ENCODE measurements at places on chromosomes 16 and 17. TPM values are rescaled to one million over a fixed set of nuclear protein-coding genes. Genes with fewer than 3 reads are reported as not detected.

DNA sequence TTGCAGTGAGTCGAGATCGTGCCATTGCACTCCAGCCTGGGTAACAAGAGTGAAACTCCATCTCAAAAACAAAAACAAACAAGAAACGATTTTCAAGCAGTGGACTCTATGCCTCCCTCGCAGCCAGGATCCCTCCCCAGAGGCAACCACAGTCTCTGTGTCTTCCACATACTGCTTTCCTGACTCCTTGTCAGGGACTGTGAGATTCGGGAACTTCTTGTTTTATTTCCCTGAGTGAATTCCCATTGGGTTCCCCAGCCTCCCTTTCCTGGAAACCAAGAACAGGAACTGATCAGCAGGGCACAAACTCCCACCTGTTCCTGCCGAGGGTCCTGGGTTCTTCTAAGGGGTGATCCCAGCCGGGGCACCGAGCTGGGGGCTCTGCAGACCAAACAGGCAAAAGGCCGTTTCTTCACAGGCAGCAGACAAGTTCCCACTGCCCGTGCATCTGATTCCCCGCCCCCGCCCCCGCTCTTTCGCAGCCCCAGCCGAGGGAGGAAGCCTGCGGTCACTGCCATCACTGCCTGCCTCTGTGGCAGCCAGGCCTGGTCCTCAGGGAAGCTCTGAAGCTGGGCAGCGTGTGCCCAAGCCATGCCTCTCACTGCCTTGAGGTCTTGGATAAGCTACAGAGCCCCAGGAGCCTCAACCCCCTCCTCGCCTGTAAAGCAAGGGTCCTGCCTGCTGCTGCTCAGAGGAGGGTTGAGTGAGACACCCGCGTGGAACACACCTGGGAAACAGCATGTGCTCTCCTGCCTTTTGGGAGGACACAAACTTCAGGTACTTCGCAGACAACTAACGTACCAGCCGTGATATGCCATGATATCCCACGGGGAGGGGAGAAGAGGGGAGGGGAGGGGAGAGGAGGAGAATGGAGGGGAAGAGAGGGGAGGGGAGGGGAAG, 5.5 kb upstream of the PIEZO1 start:
- peak; percentile 41 for DNase-seq

DNA sequence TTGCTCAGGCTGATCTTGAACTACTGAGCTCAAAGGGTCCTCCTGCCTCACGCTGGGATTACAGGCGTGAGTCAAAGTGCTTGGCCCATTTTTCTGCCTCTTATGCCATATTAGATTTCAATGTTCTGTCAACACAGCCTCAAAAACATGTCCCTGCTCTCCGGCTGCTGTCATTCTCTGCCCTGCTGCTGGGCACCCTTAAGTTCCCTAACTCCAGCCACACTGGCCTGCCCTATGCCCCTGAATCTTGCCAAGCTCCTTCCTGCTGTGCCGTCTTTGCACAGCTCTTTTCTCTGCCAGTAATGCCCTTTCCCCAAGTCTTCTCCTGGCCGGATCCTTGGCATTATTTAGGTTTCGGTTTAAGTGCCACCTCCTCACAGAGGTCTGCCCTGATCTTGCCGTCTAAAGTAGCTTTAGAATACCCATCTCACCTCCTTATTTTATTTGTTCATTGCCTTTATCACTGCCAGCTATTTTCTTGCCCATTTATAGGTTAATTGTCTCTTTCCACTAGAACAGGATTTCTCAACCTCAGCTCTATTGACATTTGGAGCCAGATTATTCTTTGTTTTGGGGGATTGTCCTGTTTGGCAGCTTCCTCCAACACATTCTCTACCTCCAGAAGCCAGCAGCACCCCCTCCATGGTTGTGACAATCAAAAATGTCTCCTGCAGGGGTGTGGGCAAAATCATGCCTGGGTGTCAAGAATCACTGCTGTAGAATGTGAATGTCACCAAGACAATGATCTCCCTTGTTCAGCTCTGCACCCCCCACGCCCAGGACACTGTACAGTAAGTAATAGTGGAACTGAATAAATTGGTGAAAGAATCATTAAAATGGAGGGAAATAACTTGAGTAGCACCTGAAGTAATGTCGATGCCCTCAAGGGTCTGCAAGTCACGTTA, 168.2 kb downstream of the CYLD start:
- DNase-seq = no peak

DNA sequence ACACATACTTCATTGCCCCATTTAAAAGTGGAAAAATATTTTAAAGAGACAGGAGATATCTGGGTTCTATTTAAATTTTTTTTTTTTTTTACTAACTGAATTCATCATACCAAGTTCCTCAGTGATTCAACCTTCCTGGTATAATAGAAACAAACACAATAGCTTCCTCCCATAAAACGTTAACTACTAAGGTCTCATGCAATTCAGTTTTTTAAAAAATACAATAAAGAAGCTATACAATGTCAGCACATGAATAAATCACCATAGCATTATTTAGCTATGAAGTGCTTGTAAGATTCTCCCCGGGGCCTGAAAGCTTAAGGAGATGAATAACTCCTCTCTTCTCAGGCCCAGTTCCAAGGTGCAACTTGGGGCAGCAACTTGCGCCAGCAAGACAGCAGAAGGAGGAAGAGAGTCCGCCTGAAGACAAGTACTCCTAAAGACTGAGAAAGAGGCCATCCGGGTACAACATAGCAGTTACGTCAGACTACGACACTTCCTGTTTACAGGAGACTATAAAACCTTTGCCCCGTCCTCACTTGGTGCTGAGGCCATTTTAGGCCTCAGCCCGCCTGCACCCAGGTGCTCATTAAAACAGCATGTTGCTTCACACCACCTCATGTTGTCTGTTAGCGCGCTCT, 81.5 kb downstream of the MYO1D start:
- no peak for DNase-seq

DNA sequence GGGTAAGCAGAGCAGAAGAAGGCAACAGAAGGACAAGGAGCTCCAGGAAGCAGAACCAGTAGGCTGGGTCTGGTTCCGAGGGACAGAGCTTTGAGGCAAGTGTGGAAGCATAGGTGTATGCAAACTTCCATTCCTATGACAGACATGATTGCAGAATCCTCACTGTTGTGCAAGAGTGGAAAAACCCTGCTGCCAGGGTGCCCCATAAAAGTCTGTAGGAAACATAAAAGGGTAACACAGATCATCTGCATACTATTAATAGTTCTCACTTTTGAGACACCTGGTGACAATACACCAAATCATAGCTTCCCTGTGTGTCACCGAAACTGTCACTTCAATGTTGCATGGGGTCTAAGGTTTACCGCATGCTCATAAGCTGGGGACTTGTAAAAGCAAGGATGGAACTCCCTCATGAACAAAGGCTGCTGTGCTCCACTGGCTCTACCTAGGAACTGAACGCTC, 39.7 kb downstream of the ARHGAP17 start:
- peak; percentile 53 for DNase-seq

- no peak for DNase-seq
These were observed 3.6 kb downstream of the THOC6 start for GRCh38 chr16:3027489-3027795.

- DNase-seq = peak; percentile 79
These were observed 19.8 kb downstream of the COX4I1 start for GRCh38 chr16:85819245-85819644.

DNA sequence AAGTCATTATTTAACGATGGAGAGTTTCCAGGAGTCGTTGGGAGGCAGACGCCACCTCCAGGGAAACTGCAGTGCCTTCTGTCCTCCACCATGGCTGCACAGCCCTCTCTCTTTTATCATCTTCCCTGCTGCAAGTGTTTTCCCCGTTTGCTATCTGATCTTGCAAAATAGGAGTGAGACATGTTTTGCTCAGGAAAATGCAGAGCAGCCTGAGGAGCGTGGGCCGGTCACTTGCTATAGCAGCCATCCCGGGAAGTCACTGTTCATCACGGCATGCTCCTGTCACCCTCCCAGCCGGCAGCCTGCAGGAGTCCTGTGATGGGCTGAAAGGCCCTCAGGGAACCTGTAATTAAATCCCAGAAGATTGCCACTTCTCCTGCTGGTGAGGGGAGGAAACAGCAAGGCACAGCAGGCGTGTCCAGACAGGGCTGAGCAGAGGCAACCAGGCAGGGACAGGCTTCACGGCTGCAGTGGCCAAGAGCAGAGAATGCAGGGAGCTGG, 143.1 kb downstream of the GSG1L start:
- peak; percentile 9 for DNase-seq

DNA sequence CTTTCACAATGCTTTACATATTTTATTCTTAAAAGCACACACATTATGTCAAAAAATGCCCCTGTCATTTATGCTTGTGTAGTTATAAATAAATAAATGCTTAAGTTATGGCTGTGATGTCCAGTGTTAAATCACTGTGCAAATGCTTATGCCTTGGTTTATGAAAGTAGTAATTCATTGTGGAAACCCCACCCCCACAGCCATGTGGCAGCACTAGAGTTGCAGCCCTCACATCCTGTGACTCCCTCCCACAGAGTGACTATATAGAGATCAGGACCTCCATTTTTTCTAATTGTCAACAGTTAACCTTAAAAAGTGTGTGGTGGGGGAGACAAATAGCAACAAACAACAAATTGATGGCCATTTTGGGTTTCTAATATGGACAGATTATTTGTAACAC, 2.4 kb downstream of the SKAP1 start:
- DNase-seq = no peak

GRCh38 chr16:28108590-28109247, 45.2 kb upstream of the GSG1L start:
- DNase-seq = no peak

GRCh38 chr17:71080937-71081336, 911.6 kb downstream of the KCNJ2 start:
- DNase-seq = no peak

- no peak for DNase-seq
These were observed 199.3 kb downstream of the CDH8 start for GRCh38 chr16:61836804-61837393.

DNA sequence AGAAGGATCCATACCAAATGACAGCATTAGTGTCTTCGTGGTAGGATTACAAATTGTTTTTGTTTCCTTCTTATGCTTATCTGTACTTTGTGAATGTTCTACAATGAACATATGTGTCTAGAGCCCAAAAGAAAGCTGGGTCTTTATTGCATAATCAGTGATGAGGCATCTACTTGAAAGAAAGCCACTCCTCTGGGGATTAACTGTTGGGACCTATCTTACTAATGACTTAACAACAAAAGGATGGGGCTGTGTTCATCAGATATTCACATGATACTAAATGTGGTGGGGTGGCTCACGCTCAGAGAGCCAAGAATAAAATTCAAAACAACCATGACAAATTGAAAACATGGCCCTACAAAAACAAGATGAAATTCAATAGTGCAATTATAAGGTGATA, 160.2 kb downstream of the RGS9 start:
- peak; percentile 26 for DNase-seq

GRCh38 chr17:74759243-74759801, 10.9 kb downstream of the NHERF1 start:
- DNase-seq = peak; percentile 56

DNA sequence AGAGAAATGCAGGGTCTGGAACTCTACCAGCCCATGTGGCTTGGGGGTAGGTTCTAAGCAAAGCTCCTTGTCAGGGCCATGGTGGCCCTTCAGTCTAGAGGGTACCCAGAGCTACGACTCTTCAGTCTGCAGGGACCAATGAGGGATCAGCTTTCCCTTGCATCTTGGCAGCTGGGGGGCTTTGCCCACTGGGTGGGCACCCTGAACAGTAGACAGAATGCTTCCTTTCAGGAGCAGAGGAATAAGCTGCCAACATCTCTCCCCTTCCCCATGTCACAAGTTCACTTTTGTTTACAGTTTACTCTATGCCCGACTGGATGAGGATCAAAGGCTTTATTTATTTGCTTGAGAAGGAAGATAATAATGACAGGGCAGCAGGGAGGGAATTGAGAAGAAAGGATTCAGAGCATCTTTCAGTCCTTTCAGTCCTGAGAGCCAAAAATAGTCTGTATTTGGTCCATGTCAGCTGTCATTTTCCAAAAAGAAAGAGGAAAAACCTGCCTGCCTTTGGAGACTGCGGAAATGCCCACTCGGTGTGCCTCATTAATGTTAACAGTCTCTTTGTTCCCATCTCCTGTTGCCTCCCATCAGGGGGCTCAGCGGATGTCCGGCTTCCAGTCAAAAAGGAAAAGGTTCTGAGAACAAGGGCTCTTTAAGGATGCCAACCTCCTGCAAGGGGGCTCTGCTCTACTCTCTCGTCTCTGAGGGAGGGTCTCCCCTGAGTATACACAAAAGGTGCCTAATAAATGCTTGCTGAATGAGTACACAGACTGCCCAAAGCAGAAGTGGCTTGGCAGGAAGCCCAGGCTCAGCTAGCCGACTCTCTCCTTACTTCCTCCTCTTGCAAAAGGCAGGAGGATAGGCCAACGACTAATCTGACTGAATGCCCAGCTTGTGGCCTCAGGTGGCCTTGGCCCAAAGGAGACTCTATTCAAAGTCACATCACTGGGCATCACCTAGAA, 17.1 kb downstream of the TRAF4 start:
- DNase-seq = peak; percentile 64

DNA sequence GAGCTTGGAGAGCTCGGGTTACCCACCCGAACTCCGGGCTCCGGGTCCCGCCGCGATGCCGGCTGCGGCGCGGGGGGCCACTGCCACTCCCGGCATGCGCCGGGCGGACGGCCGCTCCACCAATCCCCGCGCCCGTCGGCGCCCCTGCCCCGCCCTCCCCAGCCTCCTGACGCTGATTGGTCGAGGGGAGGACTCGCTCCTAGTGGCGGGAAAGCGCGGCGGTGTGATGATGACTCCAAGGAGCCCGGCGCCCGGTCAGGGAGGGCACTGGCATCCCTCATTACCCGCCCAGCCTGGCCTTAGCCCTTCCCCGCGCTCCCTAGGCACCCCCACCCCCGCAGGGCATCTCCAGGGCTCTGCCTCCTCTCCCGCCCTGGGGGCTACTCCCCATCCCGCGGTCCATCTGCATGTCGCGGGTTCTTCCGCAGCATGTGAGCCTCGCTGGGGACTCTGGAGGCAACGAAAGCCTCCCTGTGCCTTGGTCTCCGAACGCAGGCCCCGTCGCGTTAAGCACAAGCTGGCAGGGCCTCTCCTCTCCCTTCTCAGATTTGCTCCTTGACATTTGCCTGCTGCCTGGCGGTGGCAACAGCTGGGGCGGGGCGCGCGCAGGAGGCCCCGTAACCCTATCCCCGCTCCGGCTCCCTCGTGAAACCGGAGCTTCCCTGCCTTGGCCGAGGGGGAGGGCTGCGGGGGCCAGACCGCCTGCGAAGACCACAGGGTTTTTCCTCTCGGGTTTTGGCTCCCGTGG, 1.7 kb downstream of the ATP2A1 start:
- peak; percentile 87 for DNase-seq

DNA sequence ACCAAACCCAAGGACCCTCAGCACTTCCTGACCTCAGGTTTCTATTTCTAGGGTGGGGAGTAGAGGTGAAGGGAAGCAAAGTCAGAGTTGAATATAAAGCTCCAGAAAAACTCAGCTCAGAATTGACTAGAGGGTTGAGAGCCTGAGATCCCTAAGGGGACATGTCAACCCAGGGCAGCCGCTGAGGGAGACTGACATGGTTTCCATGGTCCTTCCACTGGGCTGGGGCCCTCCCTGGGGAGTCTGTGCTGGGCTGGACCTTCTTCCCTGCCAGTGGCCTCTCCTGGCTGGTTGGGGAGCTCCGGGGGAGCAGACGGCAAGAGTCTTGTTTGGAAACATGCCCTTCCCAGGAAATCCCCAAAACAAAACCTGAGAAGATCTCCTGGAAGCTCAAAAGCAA, 121.3 kb downstream of the METRNL start:
- DNase-seq = no peak

The ARL17B gene
- 15.6 TPM for total RNA-seq

The PPL gene
- 1.8 TPM for total RNA-seq

The CACNA1G gene
- 0.15 TPM for total RNA-seq

The FOXL1 gene
- 4.1 TPM for total RNA-seq

The MYH8 gene
- not detected for total RNA-seq

The KRTAP4-5 gene
- not detected for total RNA-seq
